ENCODE measurements at places on chromosomes 11 and 22.
A peak's percentile ranks its signal among the peaks of the same experiment; 100 is the strongest.

DNA sequence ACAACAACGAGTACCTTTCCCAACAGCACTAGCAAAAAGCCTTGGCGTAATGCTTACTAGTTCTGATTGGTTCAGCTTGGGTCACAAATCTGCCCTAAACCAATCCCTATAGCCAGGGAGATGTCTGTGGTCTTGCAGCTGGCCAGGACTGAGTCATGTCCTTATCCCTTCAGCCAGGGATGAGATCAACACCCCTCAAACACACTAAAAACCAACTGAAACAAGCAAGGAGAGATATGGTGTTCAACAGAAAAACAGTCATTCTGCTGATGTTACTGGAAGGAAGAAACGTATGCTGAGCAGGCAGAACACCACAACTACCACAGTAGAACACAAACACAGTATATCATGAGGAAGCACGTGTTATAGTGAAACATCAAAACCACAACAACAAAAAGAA lies 375.6 kb downstream of the LARGE1 start:
- no peak for DNase-seq

DNA sequence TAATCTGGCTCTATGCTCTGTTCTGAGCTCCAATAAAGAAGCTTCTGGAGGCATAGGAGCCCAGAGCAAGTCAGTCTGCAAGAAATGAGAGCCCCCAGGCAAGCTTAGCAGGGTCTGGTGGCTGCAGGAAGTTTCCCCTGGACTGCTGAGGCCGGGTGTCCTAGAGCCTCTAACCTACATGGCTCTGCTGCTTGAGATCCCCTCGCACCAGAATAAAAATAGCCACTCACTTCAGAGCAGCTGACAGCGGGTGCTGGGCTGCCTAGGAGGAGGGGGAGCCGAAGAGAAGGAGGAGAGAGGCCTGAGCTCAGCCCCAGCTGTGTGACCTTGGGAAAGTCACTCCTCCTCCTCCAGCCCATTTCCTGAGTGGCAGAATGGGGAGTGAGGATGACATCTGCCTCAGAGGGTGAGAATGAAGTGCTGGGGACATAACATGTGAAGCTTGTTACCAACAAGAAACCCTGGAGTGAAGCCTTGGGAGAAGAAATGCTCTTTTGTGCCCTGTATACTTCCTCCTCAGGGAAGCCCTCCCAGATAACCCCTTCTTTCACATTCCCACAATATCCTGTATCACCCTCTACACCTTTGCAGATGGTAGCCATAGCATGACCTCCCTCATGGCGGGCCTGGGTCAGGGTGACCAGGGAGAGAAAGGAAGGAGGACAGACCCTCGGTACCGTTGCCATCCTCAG lies 3.6 kb upstream of the INPP5J start:
- DNase-seq, result no peak

- DNase-seq, result no peak
These were observed 66.7 kb upstream of the DBX1 start for GRCh38 chr11:20226933-20227332.

DNA sequence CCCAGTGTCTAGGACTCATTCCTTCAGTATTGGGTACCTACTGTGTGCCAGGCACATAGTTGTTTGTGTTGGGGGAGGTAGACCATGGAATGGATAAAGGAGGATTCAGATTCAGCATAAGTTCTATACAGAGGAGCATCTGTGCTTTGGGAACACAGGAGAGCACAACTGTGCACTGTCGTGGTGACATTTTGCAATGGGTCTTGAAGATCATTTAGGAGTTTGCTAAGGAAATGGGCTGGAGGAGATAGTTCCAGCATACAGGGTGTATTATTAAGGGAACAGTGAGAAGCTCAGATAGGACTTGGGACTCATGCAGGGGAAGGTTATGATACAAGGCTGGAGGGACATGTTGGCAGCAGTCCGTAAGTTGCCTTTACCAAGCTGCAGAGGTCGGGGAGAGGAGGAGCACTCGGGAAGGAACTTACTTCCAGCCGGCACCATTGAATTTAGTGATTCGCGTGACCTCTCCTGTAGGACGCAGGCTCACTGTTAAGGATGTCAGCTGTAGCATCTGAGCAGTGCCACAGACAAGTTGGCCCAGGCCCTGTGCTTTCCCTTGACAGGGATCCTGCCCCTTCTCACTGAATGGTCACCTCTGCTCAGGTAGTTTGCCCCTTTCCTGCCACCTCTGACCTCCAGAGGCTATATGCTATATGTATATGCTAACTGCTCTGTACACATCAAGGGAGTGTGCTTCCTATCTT lies 25.6 kb downstream of the TREH start:
- DNase-seq, result no peak

DNA sequence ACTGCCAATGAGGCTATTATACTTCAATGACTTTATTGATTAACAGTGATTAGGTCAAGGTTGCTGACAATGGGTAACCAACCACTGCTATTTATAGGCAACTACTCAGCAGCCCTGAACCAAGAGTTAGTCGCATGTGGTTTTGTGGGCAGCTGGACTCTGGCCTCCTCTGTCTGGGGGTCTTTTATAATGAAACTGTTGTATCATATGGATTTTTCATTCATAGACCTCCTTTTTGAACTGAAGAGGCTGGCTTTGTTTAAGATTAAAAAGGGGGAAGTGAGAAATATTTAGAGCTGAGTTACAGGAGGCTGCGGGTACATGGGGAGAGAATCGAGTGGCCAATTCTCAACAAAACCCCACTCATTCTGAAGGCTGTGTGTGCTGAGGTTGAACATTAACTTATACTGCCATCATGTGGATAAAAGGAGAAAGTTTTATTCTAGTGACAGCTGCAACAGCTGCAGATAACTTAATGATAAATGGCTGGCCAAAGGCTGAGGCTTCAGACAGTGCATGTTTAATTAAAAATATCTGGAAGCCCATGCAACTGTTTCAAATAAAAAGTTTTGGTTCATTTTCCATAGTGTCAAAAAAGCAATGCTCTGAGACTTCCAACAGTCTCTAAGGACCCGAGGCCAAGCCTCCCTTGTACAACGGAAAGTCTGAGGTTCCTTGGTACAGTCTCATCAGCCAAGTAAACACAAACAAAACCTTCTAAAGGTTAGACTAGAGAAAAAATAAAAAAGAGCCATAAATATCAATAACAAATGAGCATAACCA lies 682.6 kb downstream of the KCNA4 start:
- no peak for DNase-seq

DNA sequence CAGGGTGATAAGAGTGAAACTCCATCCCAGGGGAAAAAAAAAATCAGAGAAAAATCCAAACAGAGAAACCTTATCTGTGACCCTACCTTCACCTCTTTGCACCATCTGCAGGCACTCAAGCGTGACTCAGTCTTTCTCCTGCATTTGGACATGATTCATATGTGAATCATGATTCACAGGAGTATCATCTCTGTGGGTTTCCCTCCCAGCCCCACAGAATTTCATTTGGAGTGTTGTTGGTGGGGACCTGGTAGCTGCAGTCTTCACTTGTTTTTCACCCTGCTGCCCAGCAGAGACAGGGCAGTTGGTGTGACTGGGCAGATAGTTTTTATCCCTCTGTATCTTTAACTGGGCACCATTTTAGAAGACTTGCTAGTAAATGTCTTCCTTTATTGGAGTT lies 75.7 kb downstream of the DEPDC5 start:
- DNase-seq, result peak; percentile 12

DNA sequence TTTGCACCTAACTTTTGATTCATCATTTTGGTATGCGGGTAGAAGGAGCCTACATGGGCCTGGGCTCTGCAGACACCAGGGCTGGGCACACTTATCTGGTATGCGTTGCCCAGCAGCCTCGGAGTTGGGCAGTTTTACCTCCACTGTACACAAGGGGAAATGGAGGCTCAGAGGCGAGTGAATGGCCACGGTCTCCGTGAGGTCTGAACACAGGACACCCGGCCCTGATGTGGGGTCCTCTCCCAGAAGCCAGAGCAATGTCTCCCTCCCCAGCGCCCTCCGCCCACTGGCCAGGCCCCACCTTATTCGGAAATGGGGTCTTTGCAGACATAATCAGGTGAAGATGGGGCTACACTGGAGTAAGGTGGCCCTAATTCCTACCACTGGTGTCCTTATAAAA lies 43.7 kb downstream of the OSBPL5 start:
- DNase-seq, result peak; percentile 0

DNA sequence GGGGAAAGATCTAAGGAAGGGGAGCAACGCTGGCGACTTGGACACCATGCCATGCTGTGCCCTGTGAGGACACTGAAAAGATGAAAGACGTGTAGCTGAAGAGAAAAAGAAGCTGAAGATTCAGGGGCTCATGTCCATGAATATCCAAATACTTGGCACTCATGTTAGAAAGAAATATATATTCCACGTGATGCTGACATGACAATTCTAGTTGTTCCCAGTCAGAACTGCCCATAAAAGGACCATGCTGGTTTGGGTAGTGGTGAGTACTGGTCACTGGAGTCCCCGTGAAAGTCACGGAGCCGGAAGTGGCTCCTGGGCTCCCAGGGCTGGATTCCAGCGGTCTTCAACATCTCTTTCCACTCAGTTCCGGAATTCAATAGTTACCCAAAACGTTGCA lies 9.9 kb downstream of the MS4A15 start:
- DNase-seq, result no peak

GRCh38 chr22:45197606-45198462 lies 34.1 kb downstream of the NUP50 start:
- DNase-seq, result no peak

GRCh38 chr11:128625326-128625725 lies 38.0 kb upstream of the ETS1 start:
- DNase-seq, result no peak

DNA sequence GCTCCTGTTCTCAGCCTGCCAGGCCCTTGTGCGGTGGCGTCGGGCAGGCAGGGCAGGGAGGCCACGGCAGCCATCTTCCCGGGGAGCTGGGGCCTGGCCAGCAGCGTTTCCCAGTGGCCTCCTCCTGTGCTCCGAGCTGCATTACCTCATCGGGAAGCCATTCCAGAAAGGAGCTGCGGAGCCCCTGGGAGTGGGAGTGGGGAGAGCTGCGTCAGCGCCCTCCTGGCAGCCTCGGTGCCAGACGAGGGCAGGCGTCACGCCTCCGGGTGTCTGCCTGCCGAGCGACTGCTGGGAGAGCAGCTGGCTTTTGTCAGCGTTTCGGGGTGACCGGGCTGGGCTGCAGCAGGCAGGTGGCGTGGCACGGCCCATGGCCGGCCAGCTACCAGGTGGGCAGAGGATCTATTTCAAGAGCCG lies 30.9 kb upstream of the WNT7B start:
- DNase-seq, result no peak

DNA sequence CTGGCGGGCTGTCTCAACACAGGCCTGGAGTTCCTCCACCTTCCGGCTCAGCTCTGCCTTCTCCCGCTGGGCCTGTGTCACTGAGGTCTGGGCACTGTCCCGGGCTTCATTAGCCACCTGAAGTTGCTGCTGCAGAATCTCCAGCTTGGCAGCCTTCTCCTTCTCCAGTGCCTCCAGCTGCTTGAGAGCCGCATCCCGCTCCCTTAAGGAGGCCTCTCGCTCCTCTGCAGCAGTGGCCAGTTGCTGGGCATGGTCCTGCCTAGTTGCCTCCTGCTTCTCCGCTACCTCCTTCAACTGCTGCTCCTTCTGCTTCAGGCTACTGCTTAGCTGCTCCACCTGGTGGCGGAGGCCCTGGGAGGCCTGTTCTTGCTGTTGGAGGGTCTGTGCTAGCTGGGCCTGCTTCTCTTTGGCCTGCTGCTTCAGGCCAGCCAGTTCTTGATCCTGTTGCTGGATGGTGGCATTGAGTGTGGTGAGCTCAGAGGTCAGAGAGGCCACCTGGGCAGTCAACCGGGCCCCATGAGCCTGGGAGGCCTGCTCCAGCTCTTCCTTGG lies 16.9 kb downstream of the IL18BP start:
- no peak for DNase-seq

- DNase-seq, result no peak
These were observed 40.1 kb upstream of the RRAS2 start for GRCh38 chr11:14399087-14399486.

- DNase-seq, result no peak
These were observed 16.1 kb downstream of the MS4A6E start for GRCh38 chr11:60343094-60343704.

DNA sequence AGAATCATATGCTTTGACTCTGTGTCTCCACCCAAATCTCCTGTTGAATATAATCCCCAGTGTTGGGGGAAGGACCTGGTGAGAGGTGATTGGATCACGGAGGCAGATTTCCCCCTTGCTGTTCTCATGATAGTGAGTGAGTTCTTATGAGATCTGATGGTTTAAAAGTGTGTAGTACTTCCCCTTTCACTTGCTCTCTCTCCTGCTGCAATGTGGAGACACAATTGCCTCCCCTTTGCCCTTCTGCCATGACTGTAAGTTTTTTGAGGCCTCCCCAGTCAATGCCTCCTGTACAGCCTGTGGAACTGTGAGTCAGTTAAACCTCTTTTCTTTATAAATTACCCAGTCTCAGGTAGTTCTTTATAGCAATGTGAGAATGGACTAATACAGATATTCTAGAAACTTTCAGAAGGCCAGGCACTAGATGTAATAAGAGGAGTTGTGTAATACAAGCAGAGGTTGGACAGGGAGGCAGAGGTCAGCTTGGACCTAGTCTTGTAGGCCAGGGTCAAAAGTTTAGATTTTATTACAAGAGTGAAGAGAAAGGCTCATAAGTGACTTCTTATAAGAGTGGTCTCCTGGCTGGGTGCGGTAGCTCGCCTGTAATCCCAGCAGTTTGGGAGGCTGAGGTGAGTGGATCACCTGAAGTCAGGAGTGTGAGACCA lies 9.3 kb upstream of the SERPING1 start:
- no peak for DNase-seq

- DNase-seq, result no peak
These were observed 24.3 kb upstream of the MRGPRX2 start for GRCh38 chr11:19084661-19085315.

DNA sequence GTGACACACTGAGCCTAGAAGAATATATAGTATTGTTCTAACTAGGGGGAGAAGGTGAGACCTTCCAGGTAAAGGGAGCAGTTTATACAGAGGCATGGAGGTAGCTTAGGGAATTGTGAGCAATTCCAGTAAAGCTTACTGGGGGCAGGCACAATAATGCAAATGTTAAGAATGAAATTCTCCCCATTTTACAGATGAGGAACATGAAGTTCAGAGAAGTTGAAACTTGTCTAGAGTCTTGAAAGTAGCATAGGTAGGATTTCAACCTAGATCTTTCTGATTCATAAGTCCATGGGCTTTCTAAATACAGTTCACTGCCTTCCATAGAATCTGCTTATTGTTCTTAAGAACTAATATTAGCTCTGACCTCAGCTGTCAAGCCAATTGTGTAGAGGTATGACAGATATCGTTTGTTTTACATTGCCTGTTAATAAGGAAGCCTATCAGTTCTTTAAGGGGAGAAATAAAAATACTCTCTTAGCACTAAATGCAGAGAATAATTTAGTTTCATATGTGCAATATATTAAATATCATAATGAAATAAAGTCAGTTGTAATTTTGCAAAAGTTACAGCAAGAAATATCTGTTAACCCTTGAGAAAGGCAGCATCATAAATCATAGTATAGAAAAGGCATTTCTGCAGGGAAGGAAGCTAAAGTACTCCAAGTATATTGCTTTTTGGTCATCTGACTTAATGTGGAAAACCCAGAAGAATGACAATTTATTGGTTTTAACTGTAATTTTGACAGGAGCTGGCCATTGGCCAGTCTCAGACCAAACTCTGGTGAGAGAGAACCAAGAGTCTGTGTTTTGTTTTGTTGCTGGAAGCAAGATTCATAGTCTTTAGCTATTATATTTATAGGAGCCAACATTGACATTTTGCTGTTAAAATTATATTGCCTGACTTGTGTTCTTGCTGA lies 181.8 kb downstream of the UVRAG start:
- no peak for DNase-seq

GRCh38 chr11:134541355-134541754 lies 129.3 kb upstream of the B3GAT1 start:
- no peak for DNase-seq

Measured in activated CD4-positive, alpha-beta T cell treated with anti-CD3 and anti-CD28 coated beads for 4 hours (primary cell).